Stimulated activated CD8-positive, alpha-beta memory T cell treated with anti-CD3 and anti-CD28 coated beads, Interleukin-7, amount 100 ng/mL, for 1 hour (primary cell): ENCODE measurements at places on chromosomes 2 and 18.

GRCh38 chr2:239186516-239187357 is 214.1 kb downstream of the HDAC4 start:
- no peak for DNase-seq

GRCh38 chr18:59024829-59025228 is 114.9 kb upstream of the SEC11C start:
- no peak for DNase-seq

DNA sequence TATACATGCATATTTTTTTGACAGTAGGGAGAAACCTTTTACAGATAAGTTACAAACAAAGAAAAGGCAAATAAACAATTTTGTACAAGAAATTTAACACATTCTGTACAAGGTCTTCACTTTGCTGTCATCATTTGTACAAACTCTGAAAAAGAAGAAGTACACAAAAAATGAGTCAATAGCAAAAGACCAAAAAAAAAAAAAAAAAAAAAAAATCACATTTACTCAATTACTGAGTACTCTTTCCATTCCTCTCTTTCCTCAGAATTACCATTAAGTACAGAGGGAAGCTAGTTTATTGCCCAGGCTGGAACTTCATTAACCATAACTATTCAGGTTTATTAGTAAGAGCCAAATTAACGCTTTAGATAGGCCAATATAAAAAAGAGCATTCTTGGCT is 5.6 kb upstream of the STPG4 start:
- DNase-seq = no peak

- no peak for DNase-seq
Observed at GRCh38 chr2:5111581-5111980, 580.6 kb upstream of the SOX11 start.

DNA sequence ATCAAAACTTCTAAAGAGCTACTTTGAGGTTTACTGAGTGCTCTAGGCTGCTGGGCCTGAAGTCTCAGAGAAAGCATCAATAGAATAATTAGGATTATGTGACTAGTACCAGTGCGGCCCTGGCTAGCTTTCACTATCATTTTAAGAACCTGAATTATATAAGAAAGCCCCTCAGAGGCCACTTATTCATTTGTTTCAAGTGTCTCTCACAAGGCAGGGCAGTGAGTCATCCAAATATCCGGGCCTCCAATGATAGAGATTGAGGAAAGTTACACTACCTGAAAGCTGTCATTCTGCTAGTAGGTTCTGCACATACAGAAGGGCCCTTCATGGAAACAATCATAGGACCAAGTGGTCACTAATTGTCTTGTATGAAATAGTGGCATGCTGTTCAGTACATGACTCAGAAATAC is 193.1 kb downstream of the L3MBTL4 start:
- no peak for DNase-seq

GRCh38 chr2:44766220-44766619 is 175.3 kb upstream of the SIX3 start:
- no peak for DNase-seq

DNA sequence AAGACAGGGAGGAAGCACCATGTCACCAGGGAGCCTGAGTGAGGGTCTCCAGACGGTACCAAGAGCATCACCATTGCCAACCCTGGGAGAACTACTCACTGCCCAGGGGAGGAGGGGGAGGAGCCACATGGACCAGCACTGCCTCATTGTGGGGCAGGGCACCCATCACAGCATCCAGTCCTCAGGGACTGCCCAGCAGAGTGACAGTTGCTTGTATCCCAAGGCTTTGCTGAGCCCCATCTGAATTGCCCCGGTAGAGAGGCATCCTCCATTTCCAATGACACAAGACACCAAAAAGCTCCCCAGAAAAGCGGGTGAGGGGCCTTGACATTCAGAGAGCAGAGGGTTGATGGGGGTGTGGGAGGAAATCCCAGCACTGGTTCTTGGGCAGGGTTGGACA is 6.8 kb upstream of the CIB4 start:
- DNase-seq = no peak

GRCh38 chr2:72993147-72993932 is 76.0 kb downstream of the EMX1 start:
- DNase-seq = no peak

GRCh38 chr2:224870341-224870740 is 154.2 kb upstream of the CCDC195 start:
- no peak for DNase-seq

- no peak for DNase-seq
Observed at GRCh38 chr2:37670378-37671008, 949 bp downstream of the CDC42EP3 start.

DNA sequence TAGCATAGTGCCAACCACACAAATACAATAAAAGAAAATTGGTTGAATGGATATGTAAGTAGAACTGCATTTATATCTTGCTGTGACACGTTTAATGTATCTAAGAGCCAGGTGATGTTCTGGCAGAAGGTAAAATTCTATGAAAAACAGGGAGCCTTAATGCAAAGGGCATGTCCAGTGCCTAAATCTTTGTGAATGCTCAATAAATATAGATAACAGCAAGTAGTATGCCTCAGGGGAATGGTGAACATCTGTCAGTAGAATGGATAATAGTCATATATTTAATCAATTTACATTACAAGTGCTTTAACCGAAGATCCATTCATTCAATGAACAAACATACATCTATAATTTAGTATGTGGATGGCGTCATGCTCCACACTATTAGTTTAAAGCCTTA is 43.7 kb upstream of the NYAP2 start:
- no peak for DNase-seq

GRCh38 chr2:96262306-96262705 is 3.5 kb downstream of the TMEM127 start:
- DNase-seq = no peak

- DNase-seq = no peak
Observed at GRCh38 chr2:191875859-191876258, 29.0 kb upstream of the CAVIN2 start.

- DNase-seq = no peak
Observed at GRCh38 chr18:34691614-34692013, 18.5 kb upstream of the DTNA start.

- no peak for DNase-seq
Observed at GRCh38 chr2:67952066-67952465, 110.7 kb downstream of the C1D start.

- DNase-seq = no peak
Observed at GRCh38 chr2:11819235-11819729, 72.8 kb downstream of the LPIN1 start.

DNA sequence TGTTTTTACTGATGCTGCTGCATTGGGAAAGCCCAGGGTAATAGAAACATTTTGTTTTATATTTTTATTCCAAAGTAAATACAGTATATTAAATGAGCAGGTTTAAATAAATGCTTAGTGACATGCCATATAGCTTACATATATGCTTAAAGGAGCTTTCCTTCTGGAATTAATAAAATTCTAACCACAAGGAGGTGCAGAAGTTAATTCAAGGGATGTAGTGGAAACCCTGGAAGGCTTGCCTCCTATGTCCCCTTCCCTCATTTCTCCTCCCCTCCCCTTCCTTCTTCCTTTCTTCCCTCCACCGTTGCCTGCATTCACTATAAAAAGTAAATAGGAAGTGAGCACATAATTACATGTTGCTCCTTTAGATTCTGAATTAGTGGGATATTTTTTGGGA is 96.3 kb downstream of the UBE2E3 start:
- no peak for DNase-seq

DNA sequence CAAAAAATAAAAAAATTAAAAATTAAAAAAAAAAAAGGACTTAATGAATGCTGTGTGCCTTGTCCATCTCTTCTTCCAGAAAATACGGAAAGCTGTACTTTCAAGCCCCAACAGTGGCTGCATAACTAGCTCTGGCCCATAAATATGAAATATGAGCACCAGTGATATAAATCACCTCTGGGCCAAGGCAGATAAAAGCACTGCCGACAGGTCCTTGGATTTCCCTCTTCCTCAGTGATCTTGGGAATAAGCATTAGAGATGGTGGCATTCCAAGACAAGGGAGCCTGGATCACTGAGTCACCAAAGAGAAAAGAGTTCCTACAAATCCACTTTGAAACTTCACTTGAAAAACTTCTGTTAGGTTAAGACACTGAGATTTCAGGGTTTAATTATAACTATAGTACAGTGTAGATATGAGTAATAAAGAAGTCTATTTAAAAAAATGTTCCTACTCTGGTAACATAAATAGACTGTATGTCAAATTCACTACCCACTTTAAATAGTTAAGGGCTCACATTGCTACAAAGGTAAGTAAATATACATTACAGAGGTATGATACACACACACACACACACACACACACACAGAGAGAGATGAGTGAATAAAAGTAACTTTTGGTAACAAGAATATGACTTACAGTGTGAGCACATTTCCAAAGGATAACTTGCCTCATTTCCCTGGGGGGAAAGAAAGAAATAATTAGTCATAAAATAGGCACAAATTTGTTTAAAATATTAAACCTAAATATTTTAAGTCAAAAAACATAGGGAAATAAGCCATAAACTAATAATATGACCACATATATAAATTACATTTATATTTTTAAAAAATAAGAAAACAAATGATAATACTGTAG is 35.6 kb downstream of the PPP3R1 start:
- no peak for DNase-seq

DNA sequence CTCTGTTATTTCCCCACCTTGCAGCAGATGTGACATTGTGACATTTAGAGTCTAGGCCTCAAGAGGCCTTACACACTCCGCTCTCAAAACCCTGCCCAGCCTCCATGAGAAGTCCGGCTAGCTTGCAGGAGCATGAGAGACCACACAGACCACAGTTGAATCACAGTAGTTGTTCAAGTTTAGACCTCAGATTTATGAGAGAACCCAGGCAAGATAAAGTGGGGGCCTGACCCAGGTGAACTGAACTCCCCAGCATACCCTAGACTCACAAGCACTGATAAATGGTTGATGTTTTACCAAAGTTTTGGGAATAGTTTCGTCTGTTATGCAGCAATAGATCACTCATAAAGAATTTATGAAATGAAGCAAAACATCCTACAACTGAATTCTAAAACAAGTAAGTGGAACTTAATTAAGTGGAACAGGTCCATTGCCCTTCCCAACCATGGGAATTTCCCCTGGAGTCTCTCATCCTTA is 4.7 kb upstream of the STAT1 start:
- no peak for DNase-seq

GRCh38 chr2:27369471-27370025 is 590 bp downstream of the EIF2B4 start:
- DNase-seq = no peak

GRCh38 chr18:6150430-6150829 is 255.1 kb upstream of the TMEM200C start:
- no peak for DNase-seq

DNA sequence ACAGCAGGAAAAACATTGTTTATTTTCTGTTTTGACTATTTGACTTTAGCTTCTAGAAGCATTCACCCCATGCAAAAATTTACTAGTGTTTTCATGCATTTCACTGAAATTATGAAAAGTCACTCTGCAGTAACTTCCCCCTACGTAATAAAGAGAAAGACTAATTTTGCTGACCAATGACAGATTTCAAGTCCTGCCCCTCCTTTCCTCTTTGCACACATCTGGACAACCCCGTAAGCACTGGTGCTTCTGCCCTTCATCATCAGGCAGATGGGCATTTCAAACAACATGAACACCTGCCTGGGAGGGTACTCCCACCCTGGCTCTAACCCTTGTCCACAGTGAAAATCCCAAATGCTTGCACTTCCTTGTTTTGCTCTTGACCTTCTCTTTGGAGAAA is 815.0 kb upstream of the ID2 start:
- no peak for DNase-seq

GRCh38 chr2:228039752-228040534 is 141.5 kb downstream of the SPHKAP start:
- DNase-seq = no peak

DNA sequence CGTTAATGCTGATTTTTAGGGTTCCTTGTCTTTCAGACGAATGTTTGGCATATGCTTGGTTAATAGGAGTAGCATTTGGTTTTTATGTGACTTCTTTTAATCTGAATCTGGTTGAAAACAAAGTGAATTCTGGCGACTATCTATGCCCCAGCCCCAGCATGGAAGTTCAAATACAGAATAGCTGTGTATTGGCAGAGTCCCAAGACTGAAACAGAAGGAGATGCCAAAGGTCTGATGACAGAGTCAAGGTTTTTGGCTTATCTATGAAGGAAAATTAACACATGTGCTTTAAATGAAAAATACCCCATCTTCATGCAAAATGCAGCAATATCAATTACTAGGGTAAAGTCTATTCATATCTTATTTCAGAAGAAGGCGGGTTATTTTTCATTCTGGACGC is 734.8 kb upstream of the NXPH2 start:
- no peak for DNase-seq

- DNase-seq = no peak
Observed at GRCh38 chr18:72908181-72908580, 40.4 kb upstream of the NETO1 start.

- no peak for DNase-seq
Observed at GRCh38 chr18:10771053-10771709, 245.4 kb downstream of the NAPG start.

GRCh38 chr2:43024515-43025011 is 201.8 kb downstream of the ZFP36L2 start:
- DNase-seq = no peak

DNA sequence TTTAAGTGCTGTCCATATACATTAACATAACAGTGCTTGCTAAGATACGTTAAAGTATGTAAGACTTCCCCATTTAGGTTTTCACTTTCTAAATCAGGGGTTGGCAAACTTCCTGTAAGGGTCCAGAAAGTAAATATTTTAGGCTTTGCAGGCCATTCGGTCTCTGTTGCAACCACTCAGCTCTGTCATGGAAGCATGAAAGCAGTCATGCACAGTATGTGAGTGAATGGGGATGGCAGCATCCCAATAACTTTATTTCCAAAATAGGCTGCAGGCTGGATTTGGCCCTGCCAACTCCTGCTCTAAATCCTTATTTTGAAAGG is 128.7 kb downstream of the PLA2R1 start:
- no peak for DNase-seq

DNA sequence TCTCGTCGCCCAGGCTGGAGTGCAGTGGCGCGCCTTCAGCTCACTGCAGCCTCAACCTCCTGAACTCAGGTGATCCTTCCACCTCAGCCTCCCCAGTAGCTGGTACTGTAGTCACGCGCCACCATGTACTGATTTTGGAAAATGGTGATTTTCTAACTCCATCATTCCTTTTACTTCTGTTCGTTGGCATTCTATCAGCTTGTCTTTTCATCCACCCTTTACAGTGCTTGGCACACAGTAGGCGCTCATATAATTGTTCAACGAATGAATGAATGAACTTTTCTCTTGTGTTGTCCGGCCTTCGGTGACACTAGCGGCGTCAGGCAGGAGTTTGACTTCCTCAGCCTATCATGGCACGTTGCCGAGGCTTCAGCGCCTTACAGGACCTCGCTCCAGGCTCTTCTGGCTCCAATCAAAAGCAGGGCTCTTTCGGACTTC is 373 bp upstream of the MTHFD2 start:
- DNase-seq = no peak

DNA sequence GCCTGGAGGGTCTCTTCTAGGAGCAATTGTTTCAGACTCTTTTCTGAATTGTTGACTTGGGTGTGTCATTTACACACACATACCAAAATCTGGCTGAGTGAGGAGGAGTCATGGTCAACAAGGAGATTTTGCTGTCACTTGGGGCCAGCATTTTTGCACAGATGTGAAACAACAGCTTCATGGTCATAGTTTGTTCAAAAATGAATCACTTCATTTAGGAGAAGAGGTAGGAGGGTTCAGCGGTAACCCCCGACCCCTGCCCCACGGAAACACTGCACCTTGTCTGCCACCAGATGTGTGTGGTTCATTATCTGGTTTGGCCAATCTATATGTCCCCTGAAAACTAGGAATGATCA is 42.2 kb downstream of the LBH start:
- no peak for DNase-seq

- DNase-seq = no peak
Observed at GRCh38 chr2:29000481-29000880, 19.4 kb downstream of the TOGARAM2 start.

GRCh38 chr18:56388571-56388970 is 249.8 kb downstream of the TXNL1 start:
- DNase-seq = no peak
